ENCODE measurements at places on chromosomes 3 and 15. TPM values are rescaled to one million over a fixed set of nuclear protein-coding genes. Genes with fewer than 3 reads are reported as not detected.

The MCTP2 gene
- 0.35 TPM for total RNA-seq

The VWA5B2 gene
- 0.36 TPM for total RNA-seq

DNA sequence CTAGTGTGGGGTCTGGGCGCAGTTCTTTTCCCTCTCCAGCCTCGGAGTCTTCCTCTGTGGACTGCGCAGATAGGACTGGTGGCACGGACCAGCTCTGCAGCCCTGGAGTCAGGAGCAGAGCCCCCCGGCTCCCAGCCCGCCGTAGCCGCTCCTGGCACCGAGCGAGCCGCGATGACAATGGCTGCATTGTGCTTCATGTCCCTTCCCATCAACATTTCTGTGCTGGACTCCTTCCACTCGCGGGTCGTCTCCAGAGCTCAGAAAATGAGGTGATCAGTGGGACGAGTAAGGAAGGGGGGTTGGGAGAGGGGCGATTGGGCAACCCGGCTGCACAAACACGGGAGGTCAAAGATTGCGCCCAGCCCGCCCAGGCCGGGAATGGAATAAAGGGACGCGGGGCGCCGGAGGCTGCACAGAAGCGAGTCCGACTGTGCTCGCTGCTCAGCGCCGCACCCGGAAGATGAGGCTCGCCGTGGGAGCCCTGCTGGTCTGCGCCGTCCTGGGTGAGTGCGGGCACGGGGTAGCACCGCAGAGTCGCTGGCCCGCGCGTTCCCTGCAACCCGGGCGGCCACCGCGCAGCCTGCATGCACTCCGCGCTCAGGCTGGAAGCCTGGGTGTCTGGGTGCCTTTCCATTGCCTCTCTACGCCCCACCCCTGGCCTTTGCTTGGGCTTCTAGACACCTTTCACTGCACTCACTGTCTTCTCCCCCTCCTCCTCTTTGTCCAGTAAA is at the start of gene TF:
Gene TF, plus strand, starts transcription at position 413 of the 731 bp plus-strand sequence. Its CDS starts 48 bp downstream, at position 461.
- DNase-seq = no peak
- H3K27me3 ChIP-seq = peaks cover 33% of the 10 kb centered on the region
- no peaks in the 10 kb centered on the region for H3K36me3 ChIP-seq
- no peak within 1 kb of the TSS for H3K4me3 ChIP-seq
- no peak within 1 kb of the TSS for H3K27ac ChIP-seq

DNA sequence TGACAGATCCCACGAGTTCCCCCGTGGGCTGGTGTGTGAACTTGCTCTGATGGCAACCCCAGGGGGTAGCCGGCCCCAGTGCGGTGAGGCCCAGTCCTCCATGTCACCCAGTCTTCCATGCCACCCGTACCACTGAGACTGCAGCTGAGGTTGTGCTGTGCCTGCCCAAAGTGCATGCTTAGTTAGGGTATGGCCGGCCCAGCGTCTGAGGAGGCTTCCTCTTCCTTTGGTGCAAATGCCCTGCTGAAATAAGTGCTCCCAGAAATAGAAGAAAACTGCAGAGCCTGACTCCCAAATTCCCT is 31.5 kb downstream of the MGLL start:
- no peak overlapping the region for H3K4me3 ChIP-seq
- peaks cover 6% of the 10 kb centered on the region for H3K36me3 ChIP-seq
- H3K27ac ChIP-seq = no peak overlapping the region

DNA sequence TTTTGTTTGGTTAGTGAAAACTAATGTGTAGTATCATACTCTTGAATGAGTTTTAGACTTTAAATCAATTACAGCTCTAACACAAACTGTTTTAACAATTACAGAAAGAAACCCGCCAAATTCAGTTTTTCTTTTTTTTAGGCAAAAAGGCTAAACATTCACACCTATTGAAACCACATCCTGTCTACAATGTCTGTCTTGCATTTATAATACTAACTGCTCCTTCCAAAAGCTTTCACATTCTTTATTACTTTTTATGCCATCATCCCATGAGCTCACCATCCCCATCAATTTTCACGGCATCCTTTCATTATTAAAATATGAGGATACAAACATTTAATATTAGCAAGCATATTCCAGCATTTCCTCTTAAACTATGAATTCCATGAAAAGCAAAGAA is 593.3 kb downstream of the FOXP1 start:
- H3K27ac ChIP-seq = no peak overlapping the region
- peaks cover 13% of the 10 kb centered on the region for H3K36me3 ChIP-seq
- H3K4me3 ChIP-seq = no peak overlapping the region
- no peaks in the 10 kb centered on the region for H3K27me3 ChIP-seq
- DNase-seq = no peak

- DNase-seq = no peak
- H3K27ac ChIP-seq = no peak overlapping the region
- H3K4me1 ChIP-seq = peaks cover 9% of the 10 kb centered on the region
- H3K27me3 ChIP-seq = no peaks in the 10 kb centered on the region
- H3K4me3 ChIP-seq = no peak overlapping the region
Observed at GRCh38 chr3:183487016-183487415, 58.6 kb upstream of the MCF2L2 start.
